NAMALWA (cell line): ENCODE measurements at places on chromosomes 4 and X.

- no peak for DNase-seq
Measured at GRCh38 chr4:183532821-183533220, 28.0 kb downstream of the ING2 start.

GRCh38 chrX:9611436-9612145 lies 146.7 kb downstream of the TBL1X start:
- DNase-seq: no peak

- no peak for DNase-seq
Measured at GRCh38 chrX:67574696-67575095, 30.9 kb downstream of the AR start.

DNA sequence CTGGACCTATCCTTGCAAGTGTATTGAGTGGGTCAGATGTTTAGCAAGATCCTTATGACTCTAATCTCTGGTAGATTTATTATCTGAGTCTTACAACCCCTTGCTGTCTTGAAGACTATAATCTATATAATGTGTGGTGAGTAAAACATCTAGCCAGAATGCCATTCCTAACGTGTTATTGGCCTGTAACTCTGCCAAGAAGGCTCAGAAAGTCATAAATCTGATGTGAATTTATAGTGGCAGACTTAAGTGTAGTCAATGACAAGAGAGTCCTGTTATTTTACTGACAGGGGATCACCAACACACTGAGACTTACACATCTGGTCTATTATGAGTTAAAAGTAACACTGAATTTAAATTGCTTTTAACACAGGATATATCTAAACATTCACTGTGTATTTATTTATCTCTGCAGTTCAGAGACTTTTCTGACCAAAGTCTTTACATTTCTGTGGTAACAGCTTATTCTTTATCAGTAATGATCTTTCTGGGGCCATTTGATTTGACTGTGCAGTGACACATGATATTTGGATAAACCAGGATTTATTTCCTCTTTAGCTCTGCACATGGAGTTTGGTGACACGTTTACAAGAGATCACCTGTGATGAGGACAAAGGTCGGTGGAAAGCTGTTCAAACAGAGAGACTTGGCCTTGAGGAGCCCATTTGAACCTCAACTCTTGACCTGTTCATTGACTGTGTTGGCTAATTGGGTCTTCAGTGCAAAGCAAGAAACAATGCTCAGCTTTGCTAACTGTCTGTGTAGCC lies 415.8 kb downstream of the STIM2 start:
- no peak for DNase-seq

DNA sequence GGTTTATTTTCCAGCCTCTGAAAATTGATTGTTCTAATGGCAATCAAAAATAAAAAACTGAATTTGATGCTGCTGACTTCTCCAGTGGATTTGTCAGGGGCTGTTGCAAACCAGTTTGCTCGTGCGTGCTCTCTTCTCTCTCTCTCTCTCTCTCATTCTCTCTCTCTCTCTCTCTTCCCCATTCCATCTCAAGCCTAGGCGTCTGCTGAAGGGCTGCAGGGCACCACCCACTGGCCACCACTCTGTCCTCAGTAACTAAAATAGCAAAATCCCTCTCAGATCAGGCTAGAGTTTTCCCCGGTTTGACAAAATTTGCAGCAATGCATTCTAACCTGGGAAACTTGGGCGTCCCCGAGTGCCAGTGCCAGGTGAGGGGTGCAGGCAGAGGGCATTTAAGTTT lies 19.4 kb downstream of the NKX6-1 start:
- DNase-seq: no peak

- no peak for DNase-seq
Measured at GRCh38 chr4:42018451-42018850, 28.1 kb downstream of the SLC30A9 start.

DNA sequence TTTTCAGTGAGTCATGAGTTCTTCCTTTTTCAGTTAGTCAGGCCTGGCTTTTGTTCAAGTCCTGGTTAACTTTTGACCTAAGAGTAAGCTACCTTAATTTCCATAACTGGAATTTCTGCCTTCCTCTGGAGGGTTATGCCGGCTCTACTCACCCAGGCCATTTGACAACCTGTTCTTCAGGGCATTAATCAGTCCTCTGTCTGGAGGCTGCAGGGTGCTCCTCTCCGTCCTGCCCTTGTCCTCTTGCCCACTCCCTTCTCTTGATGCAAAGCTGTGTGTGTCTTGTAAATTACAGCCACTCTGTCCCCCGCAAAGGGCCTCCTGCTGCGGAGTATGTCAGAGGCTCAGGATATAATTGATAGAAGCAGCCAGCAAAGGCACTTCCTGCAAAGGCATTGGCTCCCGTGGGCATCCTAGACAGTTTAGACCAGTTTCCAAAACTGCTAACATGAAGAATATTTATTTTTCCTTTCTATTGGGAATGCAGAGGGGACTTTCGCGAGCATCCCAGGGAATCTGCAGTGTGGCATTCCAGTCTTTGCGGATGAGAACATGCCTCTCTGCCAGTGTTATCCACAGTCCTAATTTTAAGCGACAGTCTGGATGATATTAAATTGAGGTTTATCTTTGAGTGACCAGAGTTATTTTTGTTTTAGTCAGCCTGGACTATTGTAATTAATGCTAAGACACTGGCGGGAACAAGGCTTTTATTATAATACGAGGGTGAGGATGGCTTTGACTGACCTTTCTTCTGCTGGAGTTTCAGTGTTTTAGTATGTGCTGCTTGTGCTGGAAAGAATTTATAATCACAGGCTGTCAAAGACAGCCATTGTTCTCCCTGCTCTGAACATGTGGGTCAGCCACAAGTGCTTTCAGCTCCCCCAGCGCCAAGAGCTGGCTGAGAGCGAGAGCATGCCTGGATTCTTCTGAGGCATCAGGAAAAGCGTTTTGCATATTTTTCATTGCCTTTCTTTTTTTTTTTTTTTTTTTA lies 74.2 kb downstream of the LIMCH1 start:
- DNase-seq: no peak

DNA sequence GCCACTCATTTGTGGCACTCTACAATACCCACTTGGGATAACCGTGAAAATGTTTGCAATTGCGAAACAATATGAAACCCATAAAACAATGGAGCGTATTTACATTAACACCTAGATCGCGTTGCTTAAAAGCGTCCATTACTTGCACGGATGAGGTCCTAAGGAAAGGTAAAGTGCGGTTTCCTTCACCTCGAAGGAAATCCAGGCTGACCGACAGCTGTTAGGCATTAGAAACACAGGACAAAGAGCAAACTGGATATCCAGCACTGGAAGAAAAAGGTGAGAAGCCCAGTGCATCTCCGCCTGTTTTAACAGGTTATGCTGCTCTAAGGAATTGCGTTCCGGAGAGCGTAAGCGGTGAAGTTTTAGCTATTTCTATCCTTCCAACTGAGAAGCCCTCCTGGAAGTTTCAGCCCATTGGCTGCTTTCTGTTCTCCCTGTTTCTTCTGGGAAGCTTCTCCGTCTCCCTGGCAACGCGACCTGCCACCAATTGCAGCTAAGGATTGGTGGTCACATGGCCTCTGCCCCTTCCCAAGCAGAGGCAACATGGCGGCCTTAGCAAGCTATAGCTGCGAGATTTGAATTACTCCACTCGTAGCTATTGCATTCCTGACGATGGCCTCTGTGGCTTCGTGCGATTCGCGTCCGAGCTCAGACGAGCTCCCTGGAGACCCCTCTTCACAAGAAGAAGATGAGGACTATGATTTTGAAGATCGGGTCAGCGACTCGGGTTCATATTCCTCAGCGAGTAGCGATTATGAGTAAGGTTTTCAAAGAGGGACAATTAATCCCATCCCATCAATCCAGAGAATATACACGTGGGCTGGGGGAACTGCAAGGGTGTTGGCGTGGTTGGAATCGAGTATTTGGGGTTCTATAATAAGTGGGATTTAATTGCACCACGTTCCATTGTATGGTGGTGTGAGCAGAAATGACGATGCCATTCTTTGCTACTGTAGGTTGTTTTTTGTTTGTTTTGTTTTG lies at the start of gene INTU:
Gene INTU, plus strand, starts transcription at position 538 of the 984 bp plus-strand sequence. Its CDS starts 78 bp downstream, at position 616.
- no peak for DNase-seq

DNA sequence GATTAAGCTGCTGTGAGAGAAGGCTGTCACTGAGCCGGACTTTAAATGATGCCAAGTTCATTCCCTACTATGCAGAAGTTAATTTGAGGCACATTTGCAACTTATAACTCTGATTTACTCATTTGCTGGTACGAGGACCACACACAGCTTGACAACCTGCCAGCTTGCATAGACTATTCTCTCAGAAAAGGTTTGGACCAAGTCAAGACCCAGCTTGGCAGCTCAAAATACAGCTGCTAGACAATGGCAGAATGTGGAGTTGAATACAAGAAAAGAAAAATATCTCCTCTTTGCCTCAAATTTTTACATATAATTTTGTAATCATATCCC lies 338.9 kb downstream of the DHX15 start:
- no peak for DNase-seq

DNA sequence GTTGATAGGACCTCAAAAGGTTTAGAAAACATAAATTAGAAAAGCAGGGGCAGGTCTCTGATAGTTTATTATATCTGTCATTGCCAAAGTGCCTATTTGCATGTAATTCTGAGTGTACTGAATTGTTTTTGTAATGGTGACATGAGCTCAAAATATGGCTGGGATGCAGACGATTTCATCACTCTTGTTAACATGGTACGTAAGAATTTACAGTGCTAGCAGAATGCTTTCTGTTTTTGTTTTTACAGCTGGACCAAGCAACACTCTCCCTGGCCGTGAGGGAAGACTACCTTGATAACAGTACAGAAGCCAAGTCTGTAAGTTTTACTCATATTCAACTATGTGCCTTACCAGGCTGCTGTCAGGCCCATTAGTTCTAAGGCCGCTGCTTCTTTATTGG lies 58.1 kb downstream of the PHEX start:
- no peak for DNase-seq

DNA sequence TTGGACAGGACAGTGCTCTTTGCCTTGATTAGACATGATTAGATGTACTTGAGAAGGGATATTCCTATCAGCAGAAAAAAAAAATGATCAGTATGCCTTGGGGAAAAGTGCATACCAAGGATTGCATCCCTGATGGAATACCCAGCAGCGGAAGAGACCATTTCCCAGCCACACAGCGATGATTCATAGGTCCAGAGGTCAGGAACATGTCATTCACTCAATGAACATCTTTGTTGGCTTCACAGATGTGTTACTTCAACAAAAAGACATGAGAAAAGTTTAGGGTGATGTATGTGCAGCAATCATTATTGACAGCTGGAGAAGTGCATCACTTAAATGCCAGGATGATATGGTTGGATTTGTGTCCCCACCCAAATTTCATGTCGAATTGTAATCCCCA lies 293.5 kb downstream of the ZNF674 start:
- no peak for DNase-seq

DNA sequence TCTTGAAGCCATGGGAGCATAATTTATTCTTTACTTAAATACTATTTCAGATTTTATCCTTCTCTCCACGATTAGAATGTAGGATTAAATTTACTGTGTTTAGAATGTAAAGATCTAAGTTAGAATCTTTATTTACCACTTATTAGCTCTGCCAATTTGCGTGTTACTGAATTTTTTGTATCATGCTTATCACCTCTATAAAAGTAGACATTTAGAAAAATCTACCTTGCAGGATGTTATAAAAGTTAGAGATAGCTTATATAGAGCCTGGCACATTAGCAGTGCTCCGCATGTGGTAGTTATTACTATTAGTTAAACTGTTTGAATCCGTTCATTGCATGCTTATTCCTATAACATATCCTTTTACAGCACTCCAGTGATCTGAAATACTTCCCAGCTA lies 97.9 kb downstream of the BANK1 start:
- DNase-seq: no peak

GRCh38 chrX:22300130-22300529 lies 27.4 kb downstream of the CBLL2 start:
- peak; percentile 1 for DNase-seq

DNA sequence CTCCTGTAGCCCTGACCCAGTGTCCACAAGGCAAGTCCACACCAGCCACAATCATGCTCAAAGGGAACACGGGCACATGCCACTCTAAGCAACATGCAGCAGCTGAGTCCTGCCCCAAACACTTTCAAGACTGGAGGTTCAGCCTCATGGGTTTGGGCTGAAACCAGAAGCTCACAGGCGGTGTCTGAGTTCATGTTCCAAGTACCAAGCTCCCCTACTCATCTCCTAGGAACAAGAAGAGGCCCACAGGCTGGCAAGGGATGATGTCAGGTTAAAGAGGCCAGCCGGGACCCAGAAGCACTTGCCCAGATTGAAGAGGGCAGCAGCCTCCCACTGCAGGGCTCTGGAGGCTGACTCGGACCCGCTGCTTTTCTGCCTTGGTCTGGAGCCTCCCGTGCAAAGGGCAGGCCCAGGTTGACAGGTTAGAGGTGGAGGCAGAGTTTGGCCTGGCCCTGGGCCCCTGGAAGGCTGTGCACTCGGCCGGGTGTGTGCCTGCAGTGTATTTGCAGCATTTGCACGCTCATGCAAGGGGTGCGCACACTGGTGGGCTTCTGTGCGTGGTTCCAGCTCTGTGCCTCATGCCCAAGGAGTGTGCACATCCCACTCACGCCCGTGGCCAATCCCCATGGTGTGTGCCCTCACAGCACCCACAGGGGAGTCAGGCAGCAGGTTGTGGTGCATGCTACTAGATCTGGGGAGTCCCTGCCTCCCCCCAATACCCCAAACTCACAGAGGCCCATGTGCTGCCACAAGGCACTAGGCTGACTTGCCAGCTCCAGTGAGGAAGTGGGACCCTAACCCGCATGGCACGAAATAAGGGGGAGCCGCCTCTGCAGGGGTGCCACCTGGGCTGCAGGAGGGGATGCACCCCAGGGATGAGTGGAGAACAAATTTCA lies 2.4 kb downstream of the HMX1 start:
- no peak for DNase-seq

GRCh38 chr4:126756050-126756829 lies 876.5 kb upstream of the INTU start:
- no peak for DNase-seq

DNA sequence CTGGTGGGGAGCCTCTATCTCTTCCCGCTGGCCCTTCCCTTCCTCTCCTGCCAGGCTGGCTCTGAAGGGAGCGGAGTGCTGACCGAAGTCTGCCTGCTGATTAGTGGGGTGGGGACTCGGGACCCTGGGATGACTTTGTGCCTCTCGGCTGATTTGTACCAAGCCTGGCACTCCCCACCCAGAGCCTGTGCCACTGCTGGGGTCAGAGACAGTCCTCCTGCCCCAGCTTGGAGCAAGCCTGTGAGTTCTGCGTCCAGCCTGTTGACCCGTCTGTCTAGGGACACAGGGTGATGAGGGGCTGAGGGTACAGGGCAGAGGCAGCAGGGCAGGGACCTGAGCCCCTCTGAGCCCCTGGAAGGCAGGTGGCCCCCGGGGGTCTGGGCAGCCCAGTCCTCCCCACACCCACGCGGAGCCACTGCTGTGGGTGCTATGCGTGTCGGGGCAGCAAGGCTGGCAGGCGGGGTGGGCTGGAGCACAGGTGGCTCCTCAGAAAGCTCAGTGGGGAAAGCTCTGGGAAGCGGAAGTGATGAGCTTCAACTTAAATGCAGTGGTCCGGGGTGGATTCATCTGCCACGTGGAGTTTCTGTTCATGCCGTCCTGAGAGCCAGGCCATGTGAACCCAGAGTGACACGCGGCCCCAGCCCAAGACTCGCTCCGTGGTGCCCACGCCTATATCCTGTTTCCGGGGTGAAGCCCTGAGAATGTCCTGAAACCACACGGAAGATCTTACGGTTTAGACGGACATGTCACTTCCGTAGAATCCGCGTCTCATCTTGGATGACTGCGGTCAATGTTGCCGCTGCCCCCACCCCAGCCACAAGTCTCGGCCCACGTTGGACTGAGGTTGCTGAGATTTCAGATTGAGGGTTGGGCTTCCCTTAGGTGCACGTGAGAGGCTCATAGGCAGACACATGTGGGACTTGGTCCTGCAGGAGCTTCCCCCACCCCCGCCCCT lies 21.1 kb upstream of the UVSSA start:
- DNase-seq: no peak
